Stimulated activated CD4-positive, alpha-beta T cell treated with anti-CD3 and anti-CD28 coated beads, Interleukin-4, amount 100 ng/mL, for 1 hour (primary cell): ENCODE measurements at places on chromosomes 11 and 22.

DNA sequence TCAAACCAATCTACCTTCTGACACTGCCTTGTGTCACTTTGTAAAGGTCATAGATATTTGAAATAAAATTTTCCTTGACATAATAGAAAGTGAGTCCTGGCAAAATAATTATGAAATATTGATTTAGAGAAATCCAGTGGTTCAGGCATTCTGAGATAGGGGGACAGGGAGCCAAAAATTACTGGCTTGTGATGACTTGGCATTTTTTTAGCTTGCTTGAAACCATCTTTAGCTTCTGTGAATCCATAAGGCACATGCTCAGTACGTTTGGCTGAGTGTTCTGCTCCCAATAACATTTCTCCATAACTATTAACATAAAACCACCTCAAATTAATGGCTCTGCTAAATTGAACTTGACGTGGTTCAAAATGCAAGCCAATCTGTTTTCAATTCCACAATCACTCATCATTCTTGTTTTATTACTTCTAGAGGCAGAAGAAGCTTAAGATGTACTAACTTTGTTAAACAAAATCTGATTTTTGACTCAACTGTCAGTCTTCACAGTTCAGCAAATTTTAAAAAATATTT, 209.0 kb downstream of the LRRC4C start:
- DNase-seq, result no peak

DNA sequence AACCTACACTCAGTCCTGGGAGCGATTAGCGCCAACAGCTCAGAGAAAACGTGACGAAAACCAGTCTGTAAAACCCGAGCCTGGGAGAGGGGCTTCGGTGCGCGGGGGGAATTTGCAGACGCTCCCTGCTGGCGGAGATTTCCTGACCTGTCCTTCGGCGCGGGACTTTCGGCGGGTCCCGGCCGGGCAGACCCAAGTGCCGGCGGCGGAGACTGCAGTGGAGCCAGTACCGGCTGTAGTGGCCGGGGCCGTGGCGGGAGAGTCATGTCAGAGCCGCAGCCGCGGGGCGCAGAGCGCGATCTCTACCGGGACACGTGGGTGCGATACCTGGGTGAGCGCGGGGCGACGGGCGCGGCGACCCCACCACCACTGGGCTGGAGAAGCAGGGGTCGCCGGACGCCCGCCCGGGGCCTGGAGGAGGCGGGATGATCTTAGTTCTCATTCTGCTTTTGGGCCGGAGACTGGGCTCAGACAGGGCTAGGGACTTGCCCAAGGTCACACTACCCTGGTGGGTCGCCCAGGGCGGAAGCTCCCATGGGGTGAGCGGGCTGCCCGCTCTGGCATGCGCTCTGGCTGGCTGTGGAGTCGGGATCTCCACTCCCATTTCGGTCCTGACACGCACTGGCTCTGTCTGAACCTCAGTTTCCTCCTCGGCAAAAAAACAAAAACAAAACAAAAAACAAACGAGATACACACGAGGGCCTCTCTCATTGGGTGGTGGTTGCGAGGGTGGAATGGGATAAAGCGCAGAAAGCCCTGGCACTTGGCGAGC, at the start of gene MTFP1:
Gene MTFP1, plus strand, starts transcription at position 153 of the 772 bp plus-strand sequence. Its CDS starts 112 bp downstream, at position 265.
- peak; percentile 58 for DNase-seq

- no peak for DNase-seq
Measured at GRCh38 chr11:125262194-125262829, 97.8 kb downstream of the PKNOX2 start.

- no peak for DNase-seq
Measured at GRCh38 chr11:20261526-20261925, 101.3 kb upstream of the DBX1 start.

DNA sequence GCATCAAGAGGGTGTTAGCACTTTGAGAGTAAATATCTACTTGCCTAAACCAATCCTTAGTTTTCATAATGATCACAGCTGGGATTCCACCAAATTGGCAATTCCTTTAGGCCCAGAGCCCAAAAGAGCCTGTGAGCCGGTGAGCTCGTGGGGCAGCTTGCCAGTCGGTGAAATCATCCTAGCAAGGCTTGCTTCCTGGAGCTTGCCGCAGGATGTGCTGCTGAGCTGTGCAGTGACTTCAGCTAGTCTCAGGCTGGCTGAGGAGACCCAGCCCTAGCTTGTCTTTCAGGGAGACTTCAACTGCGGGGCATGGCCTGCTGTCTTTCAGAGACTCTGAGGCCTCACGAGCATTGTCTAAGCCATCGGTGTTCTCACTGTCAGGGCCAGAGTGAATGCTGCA, 73.6 kb upstream of the SUSD2 start:
- DNase-seq, result no peak

- no peak for DNase-seq
Measured at GRCh38 chr11:27203077-27203647, 159.9 kb downstream of the CCDC34 start.

DNA sequence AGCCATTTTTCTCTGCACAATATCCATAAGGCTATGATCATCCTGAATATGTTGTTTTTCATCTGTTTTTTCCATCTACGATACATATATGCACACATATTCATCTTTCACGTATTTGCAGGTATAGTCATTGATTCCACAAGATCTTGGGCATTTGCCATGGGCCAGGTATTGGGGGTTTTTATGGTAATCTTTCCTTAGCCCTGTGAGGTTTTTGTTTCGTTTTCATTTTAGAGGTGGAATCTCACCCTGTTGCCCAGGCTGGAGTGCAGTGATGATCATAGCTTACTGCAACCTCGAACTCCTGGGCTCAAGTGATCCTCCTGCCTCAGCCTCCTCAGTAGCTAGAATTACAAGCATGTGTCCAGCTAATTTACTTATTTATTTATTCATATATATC, 20.0 kb downstream of the CD6 start:
- no peak for DNase-seq

DNA sequence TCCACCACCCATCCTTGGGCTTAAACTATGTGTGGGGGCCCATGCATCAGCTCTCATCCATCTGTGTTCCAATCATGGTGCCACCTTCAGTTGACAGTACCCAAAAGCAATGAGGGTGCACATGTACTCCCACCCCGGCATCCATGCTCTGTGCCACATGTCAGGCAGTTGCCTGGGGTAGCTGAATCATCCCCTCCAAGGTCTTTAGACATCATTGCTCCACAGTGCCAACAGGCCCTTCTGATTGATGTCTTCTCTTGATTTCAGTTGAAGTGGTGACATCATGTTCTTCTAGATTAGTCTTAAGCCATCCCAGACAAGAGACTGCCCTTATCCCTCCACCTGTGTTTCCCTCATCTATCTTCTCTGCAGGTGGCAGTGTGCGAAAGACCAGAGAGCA, 42.5 kb downstream of the TMPRSS5 start:
- DNase-seq, result no peak

- no peak for DNase-seq
Measured at GRCh38 chr22:19840955-19841640, 13.6 kb downstream of the GNB1L start.

- DNase-seq, result no peak
Measured at GRCh38 chr22:50730941-50731661, 6.9 kb upstream of the ACR start.

- no peak for DNase-seq
Measured at GRCh38 chr22:29461263-29461662, 18.8 kb upstream of the NEFH start.

GRCh38 chr11:59141673-59142460, 789 bp upstream of the FAM111A start:
- DNase-seq, result no peak
